ENCODE measurements at places on chromosomes 13 and 19. TPM values are rescaled to one million over a fixed set of nuclear protein-coding genes. Genes with fewer than 3 reads are reported as not detected.

Gene ATP13A1
- 89.8 TPM for total RNA-seq

Gene EFNA2
- total RNA-seq, result not detected

Gene SGCG
- total RNA-seq, result 3.1 TPM

Gene NR2C2AP
- total RNA-seq, result 4.8 TPM

Gene YJEFN3
- total RNA-seq, result 3.1 TPM

- DNase-seq, result peak; percentile 94
These were observed 928 bp upstream of the PNPLA6 start for GRCh38 chr19:7534531-7535046.

DNA sequence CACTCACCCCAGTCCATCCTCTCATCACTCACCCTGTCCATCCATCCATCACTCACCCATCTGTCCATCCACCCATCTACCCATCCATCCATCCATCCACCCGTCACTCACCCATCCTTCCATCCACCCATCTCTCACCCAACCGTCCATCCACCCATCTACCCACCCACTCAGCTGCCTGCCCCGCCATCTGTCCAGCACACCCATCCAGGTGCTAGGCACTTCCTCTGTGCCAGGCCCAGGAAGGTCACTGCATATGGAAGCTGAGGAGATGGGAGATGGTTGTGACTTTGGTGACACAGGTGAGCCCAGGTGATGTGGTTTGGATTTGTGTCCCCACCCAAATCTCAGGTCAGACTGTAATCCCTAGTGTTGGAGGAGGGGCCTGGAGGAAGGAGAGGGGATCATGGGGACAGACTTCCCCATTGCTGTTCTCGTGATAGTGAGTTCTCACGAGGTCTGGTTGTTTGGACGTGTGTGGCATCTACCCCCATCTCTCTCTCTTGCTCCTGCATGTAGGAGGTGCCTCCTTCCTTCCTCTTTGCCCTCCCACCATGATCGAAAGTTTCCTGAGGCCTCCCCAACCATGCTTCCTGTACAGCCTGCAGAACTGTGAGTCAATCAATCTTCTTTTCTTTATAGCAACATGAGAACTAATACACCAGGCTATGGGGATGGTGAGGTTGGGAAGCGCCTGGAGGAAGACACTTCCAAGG, 15.9 kb upstream of the C13orf46 start:
- no peak for DNase-seq

GRCh38 chr13:77079902-77080413, 53.0 kb upstream of the FBXL3 start:
- no peak for DNase-seq

DNA sequence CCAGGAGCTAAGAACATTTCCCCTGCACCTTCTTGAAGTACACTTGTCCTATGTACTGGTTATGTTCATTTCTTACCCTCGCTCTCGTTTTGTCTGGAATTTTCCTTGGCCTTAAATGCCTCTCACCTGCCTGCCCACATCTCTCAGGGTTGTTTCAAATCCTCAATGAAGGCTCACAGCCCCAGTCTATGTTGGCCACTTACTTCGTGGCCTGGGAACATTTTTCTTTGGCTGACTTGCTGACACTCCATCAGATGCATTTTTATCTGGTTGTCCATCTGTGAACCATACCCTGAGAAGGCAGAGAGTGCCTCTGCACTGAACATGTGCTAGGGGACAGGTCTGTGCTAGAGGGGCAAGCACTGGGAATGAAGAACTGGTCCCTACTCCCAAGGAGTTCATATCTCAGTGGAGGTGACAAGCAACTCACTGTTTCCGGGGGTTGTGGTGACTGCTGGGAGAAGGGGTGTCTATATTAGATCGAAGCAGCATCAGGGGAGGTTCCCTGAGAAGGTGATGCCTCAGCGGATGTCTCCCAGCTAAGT, 53.6 kb downstream of the USPL1 start:
- DNase-seq, result no peak

- no peak for DNase-seq
These were observed 21.5 kb upstream of the GSX1 start for GRCh38 chr13:27770809-27771208.

DNA sequence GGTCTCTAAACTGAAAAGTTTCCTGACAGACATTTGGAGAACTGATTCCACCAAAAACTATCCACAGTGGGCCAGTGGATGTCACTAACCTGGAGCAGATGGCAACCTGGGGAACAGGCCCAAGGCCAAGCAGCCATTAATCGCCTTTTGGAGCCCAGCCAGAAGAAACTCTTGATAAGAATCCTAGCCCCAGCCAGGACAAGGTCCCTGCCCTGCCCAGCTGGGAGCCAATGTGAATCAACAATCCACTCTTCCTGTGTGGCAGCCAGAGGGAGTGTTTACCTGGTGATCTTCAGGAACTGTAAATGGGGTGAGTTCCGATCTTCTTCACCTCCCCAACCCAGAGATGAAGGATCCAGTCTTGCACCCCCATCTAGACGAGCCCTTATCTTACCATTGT, 14.5 kb upstream of the IGSF23 start:
- DNase-seq, result no peak

GRCh38 chr19:18701250-18701608, 17.7 kb downstream of the CRTC1 start:
- no peak for DNase-seq

DNA sequence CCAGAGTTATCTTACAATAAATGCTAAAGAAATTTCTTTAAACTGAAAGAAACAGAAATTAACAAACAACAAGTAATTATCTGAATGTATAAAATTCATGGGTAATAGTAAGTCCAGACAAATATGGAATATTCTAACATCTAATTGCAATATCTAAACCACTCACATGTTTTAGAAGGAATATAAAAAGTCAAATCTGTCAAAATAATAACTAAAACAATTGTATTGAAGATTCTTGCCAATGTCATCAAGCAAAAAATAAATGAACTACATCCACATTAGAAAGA, 942.9 kb upstream of the PCDH20 start:
- DNase-seq, result no peak

DNA sequence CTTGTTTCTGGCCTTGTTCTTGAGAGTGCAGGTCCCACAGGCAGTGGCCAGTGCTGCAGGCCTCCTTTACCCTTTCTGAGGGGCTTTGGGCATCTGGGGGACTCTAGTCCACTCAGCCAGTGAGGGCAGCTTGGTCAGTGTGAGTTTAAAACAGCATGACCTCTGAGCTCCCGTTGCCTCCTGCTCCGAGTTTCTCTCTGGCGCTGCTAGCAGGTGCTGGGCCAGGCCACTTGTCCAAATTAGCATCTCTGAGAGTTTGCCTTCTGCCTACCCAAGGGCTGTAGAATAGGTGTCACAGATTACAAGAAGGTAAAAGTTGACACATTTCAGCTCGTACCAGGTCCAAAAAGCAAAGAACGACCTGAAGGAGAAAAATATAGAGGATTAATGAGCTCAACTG, 105.9 kb downstream of the SIPA1L3 start:
- DNase-seq, result no peak

GRCh38 chr13:36778083-36778671, 40.8 kb upstream of the RFXAP start:
- DNase-seq, result peak; percentile 85

GRCh38 chr19:38243279-38243673, 12.9 kb downstream of the PPP1R14A start:
- DNase-seq, result no peak

DNA sequence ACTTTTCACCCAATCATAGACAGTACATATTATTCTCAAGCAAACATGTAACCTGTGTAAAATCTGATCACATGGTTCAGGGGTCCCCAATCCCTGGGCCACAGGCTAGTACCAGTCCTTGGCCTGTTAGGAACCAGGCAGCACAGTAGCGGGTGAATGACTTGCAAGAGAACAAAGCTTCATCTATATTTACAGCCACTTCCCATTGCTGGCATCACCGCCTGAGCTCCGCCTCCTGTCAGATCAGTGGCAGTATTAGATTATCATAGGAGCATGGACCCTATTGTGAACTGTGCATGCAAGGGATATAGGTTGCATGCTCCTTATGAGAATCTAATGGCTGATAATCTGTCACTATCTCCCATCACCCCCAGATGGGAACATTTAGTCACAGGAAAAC, 133.1 kb downstream of the MAB21L1 start:
- DNase-seq, result no peak

Data from umbilical cord (tissue), 2 donors.